ENCODE measurements at places on chromosomes 12 and 14.

DNA sequence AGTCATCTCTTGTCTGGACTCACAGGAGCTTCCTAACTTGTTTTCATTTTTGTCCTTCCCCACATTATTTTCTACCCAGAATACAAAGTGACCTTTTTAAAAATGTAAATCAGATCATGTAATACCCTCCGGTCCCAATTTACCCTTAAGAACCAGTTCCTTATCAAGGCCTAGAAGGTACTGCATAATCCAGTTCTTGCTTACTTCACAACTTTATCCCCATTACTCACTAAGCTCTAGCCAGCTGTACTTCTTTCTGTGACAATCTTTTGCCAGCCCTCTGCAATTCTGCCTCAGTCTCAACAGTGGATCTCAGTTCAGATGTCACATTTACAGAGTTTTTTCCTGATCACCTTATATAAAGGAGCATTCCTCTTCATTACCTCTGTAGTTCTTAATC lies 11.6 kb downstream of the RAP1B start:
- no peak for DNase-seq

DNA sequence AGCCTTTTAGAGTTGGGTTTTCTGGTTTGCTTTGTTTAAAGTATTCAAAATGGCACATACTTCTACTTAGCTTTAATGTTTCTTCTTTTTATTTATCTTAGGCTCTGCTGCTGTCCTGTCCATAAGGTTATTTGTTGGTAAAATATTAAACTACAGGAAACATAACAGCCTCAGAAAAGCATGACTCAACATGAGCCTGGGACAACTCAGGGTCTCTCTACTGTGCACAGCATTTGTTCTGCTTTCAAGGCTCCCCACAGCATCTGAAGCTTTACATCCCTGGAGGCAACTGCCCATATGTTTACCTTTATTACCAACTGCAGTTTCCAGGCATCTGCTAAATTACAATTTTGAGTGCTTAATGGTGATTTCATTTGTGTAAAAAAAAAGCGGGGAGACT lies 954.2 kb upstream of the FBXO33 start:
- no peak for DNase-seq

DNA sequence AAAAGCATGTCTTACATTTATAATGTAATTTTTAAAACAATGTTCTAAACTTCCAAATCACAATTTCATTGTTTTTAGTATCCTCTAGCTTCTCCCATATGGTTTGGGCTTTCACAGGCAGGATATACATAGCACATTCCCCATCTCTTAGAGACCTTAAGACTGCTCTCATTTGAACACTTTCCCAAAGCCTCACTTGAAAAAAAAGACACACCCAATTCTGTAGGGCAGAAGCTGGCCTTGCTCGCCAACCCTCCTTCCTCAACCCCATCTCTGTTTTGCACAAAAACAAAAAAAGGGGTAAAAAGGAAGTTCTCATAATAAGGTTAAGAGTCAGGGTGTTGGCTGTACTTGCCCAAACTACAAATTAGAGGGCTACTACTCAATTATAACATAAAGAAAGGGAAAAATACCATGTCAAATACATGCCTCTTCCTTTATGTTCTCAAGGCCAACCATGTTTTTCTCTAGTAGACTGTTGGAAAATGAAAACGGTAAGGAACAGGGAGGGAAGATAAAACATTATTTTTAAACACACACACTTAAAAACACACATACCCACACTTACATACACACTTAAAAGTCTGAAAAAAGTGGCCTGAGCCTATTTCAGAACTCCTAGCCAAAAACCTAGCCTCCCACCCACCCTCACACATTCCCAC lies 9.9 kb upstream of the KANSL2 start:
- DNase-seq = no peak

DNA sequence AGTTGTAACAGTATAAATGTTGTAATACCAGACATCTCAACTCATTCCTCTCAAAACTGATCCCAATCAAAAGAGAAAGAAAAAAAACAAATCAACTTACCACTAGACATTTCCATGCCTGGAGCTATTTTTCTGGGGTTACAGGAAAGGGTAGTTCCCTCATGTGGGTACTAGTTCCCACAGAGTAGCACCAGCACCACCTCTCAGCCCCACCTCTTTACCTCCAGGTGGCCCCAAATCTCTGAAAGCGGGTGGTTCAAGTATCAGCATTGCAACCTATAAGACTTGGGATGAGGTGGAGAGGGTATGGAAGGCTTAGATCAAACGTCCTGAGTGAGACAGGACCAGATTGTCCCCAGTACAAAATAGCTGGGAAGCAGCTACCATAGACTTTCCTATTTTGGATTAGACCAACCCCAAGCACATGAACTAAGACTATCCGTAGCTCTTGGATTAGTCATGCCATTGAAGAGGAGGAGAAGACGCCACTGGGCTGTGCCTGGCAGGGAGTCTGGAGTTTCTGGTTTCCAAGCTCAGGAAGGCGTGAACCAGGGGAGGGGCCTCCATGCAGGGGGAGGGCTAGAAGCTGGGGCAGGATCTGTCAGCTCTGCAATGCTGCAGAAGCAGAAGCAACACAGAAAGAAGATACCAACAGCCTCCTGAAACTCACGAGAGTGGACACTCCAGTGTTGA lies at the start of gene SLC39A2:
TSS of gene SLC39A2 (plus strand) at position 620 of the 693 bp plus-strand sequence. CDS start 154 bp downstream, outside the sequence.
- DNase-seq = peak; percentile 74

Measured in fibroblast of gingiva (primary cell).